ENCODE measurements at places on chromosomes 6 and 20.
A peak's percentile ranks its signal among the peaks of the same experiment; 100 is the strongest.

DNA sequence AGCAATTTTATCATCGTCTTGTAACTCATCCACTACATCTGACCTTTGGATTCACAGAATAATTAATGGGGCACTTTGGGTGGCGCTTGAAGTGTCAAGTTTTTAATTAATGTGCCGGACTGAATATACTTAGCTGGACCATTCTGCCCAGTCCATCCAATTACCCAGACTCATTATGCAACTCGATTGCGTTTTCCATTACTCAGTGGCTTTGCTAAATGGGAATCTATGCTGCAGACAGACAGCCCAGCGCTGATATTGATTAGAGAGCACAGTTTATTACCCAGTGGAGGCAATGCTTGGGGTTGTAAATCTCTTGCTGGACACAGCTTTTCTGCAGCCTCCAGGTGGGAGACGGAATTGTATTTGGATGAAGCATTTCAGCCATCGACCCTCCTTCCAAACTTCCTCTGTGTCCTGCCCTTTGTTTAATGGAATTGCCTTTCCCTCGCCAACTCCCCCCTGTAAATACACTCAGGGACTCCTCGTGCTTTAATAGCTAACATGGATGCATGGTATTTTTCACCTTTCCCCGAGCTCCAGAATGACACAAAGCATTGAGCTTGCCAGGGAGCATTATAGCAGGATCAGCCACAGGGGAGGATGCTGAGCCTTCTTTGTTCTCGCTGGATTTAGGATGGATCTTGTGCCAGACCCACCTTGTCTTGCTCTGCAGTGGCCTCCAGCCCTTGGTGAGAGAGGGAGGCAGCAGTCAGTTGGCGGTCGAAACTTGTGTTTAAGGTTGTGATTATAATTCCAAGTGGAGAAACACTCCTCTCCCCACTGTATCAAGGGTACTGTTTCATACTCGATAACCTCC lies 59.7 kb downstream of the EDN3 start:
- DNase-seq: no peak

- DNase-seq: peak; percentile 54
These were observed 199.0 kb downstream of the ARHGAP18 start for GRCh38 chr6:129510950-129511349.

GRCh38 chr6:1518855-1519254 lies 90.9 kb upstream of the FOXC1 start:
- DNase-seq: no peak

GRCh38 chr6:39772559-39773273 lies 19.5 kb upstream of the DAAM2 start:
- DNase-seq: peak; percentile 23

GRCh38 chr20:16761305-16761829 lies 13.2 kb downstream of the OTOR start:
- peak; percentile 64 for DNase-seq

- DNase-seq: no peak
These were observed 683.1 kb downstream of the DOK5 start for GRCh38 chr20:55158446-55158845.

- no peak for DNase-seq
These were observed 175.6 kb upstream of the RNF24 start for GRCh38 chr20:4190792-4191519.

GRCh38 chr6:49453221-49453620 lies 9.8 kb downstream of the MMUT start:
- DNase-seq: peak; percentile 49

- DNase-seq: peak; percentile 40
These were observed at the start of gene PRICKLE4 for GRCh38 chr6:41780551-41781365. Gene PRICKLE4 (plus strand): TSS chr6:41780782. CDS start chr6:41783474, 2,692 bp downstream.

DNA sequence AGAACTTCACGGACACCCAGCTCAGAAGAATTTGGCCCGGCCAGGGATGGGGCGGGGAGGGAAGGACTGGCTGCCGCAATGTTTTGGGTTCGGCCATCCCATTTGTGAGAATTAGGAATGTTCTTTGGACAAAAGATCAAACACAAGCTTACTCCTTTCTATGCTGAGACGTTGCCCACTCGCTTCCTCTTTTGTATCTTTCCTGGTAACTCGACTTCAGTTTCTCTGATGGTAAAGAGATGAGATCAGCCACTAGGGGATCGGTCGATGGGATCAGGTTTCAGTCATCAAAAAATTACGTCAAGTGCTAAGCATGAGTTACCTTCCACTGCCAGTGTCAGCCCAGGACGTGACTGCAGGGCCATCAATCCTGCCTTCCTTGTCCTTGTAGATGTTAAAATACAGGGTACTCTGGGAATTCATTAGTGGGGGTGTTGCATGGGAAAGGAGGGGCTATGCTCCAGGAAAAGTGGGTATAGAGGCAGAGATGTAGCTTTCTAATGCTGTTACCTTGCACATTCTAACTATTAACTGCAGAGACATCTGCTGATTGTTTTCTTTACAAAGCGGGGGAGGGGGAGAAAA lies 190.2 kb downstream of the TSHZ2 start:
- peak; percentile 8 for DNase-seq

DNA sequence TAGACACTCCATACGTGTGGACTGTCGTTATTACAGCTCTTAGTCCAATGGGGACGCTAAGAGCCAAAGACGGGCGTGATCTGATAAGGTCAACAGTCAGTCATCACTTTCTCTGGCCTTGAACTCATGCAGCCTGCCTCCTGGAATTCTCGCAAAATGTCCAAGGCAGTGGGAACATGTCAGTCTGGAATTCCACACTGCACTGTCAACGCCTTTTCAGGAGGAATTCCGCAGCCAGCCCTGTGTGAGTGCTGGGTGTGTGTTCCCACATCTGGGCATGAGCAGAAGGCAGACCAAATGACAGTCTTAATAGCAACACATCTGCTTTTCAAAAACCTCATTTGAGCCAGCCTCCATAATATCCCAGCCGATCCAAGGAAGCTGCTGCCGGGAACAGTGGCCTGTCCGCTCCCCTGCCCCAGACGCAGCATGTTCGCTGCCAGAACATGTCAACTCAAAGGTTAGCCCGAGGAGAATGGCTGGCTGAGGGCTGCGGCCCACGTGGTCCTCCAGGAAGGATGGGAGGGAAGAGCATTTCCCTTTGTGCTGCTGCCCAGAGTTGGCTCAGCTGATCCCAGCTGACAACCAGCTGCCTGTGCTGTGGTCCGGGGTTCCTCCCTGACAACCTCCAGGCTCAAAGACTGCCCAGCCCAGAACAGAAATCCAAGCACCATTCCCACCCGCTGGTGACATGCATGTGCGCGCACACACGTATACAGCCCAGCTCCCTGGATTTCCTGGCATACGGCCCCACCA lies 103.1 kb downstream of the SULF2 start:
- no peak for DNase-seq

DNA sequence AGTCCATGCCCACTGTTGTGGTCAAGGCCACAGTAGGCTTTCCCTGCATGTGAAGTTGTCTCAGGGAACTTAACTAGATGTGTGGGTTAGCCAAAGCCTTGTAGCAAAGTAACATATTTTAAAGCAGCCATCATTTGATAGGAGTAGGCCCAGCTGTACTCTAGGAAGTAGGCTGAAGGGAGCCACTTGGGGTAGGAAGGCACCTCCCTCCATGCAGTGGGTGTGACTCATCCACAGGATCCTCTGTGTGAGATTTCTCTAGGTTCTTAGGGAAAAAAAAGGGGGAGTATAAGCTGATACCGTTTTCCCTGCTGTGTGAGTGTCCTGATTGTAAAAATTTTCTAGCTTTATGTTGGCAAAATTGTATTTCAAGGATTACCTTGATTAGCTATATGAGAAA lies 44.7 kb downstream of the VAPB start:
- DNase-seq: peak; percentile 90

- peak; percentile 42 for DNase-seq
These were observed 198.3 kb downstream of the BCAS1 start for GRCh38 chr20:53872081-53872541.

- DNase-seq: peak; percentile 85
These were observed 48.2 kb upstream of the BEND6 start for GRCh38 chr6:56906752-56907151.

- DNase-seq: peak; percentile 60
These were observed 220.3 kb upstream of the LAMP5 start for GRCh38 chr20:9294041-9294440.

GRCh38 chr20:41853806-41854205 lies 235.6 kb upstream of the CHD6 start:
- no peak for DNase-seq

- peak; percentile 50 for DNase-seq
These were observed 128.4 kb upstream of the ESR1 start for GRCh38 chr6:151679081-151679480.

GRCh38 chr6:29791162-29791561 lies 36.5 kb upstream of the HLA-G start:
- DNase-seq: no peak

DNA sequence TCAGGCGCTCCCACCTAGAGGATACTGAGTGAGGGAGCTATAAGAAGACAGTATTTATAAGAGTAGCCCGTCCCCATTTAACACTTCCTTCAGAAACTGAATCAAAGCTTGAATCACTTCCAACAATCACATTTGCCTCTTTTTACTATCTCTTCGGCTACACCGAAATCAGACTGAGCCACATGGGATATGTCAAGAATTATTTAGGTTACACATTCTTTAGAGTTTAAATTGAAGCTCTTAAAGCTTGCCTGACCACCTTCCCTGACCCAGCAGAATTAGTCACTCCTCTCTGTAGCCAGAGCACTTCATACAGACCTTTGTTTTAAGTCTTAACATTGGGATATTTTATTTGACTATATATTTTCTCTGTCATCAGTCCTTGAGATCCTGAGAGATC lies 163.7 kb downstream of the MAFB start:
- DNase-seq: peak; percentile 21

DNA sequence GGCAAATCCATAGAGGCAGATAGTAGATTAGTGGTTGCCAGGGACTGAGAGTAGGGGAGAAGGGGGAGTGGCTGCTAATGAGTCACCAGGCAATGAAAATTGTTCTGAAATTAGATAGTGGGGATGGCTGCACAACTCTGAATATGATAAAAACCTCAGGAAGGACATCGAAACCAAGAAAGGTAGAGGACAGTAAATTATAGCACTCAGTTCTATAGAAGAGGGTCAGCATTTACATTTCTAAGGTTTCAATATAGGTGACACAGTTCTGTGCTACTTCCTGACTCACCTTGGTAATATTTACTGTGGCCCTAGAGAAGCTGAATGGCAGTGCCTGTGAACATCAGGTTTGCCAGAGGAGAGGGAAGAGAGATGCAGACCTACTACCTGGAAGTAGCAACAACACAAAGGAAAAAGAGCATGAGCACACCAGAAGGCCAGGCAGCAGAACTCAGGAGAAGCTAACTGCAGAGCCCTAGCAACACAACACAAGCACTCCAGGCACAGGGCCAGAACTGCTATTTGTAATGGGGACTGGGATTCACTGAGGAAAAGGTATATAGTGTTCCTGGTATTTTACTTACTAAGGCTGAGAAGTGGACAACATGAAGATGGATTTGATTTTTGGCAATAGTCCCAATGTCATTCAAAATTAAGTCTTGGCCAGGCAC lies 75.9 kb downstream of the PLCG1 start:
- DNase-seq: peak; percentile 48

DNA sequence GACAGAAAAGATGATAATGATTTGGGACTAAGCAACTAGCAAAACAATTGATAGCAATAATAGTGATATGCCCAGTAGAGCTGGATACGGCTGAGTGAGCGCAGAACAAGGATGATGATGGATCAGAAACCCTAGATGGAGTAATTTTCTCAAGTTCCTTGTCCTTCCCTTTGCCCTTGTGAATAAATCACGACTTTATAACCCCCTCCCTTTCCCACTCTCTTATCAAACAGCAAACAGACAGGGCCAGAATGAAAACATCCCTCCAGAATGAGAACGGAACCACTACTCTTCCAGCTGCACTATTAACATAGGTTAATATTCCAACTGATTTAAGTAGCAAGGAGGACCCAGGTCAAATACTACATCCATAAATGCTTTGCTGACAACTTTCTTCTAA lies 1.3 kb upstream of the MTFR2 start:
- DNase-seq: peak; percentile 11

DNA sequence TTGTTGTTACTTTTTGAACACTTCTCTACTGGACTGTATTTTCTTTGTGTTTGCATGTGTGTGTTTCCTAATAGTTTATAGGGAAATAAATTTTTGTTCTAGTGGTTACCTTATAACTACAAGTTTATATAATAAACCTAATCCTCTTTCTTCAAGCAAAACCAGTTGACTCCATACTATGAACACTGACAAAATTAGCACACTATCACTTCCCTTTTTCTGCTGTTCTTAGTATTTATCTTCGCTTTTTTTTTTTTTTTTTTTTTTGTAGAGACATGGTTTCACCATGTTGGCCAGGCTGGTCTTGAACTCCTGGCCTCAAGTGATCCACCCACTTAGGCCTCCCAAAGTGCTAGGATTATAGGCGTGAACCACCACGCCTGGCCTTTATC lies 25.0 kb upstream of the C6orf62 start:
- no peak for DNase-seq

GRCh38 chr6:11467364-11467763 lies 70.2 kb upstream of the TMEM170B start:
- no peak for DNase-seq

GRCh38 chr20:41577129-41578009 lies 40.8 kb downstream of the CHD6 start:
- DNase-seq: no peak

DNA sequence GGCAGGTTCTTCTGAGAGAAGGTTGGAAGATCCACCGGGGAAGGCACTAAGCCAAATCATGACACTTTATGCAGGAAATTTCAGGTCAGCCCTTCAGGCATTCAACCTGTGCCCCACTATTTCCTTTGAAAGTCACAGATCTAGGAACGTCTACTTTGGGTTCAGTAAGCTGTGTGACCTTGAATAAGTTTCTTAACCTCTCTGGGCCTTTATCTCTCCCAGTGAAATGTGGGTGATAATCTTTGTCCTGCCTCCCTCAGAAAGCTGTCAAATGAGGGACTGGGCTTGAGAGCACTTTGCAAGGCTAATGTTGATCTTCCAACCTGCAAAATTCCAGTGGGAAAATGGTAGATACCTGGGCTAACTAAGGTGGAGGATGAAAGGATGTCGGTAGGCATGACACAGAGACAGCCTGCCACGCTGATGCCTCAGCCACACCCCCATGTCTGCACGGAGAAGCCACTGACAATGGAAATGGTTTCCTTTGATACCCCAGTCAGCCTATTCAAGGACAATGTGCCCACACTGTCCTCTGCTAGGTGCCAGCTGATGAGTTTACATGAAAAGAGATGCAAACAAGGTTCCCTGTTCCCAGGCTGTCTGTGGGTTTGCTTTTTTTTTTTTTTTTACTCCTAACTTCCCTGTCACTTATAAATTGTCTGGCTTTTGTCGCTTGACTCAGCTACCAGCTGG lies 9.3 kb downstream of the BNIP5 start:
- DNase-seq: no peak

GRCh38 chr20:10679269-10679668 lies 5.5 kb upstream of the JAG1 start:
- DNase-seq: peak; percentile 19

DNA sequence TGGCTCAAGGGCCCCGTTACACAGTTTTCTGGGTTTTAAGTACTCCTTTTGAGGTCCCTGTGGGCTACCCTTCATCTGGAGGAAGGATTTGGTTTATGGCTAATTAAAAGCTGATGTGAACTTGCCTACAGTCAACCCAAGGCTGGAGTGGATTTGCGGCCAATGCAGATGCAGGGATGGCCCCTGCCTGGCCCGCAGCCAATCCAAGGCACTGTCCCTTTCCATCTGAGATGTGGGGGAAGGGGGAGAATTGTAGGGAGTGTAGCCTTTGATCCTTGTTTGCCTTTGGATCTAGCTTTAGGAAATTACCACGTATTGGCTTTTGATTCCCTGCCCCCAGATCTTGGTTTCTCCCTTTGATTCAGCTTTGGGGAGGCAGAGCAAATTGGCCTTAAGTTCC lies 128.0 kb upstream of the GGTLC1 start:
- DNase-seq: no peak

Data from ELR (cell line).